K562 (cell line): ENCODE measurements at places on chromosomes 11 and 22.

- no peak for DNase-seq
Observed at GRCh38 chr22:38949889-38950405, 7.5 kb upstream of the APOBEC3A start.

- DNase-seq: no peak
Observed at GRCh38 chr11:66495401-66495854, 15.0 kb upstream of the BBS1 start.

- no peak for DNase-seq
Observed at GRCh38 chr22:45867118-45867905, 109.7 kb downstream of the WNT7B start.

GRCh38 chr11:106086135-106086534, 8.7 kb downstream of the AASDHPPT start:
- no peak for DNase-seq

- no peak for DNase-seq
Observed at GRCh38 chr11:47856186-47856585, 8.0 kb upstream of the NUP160 start.

GRCh38 chr11:111765320-111765983, 737 bp downstream of the PPP2R1B start:
- DNase-seq: no peak

DNA sequence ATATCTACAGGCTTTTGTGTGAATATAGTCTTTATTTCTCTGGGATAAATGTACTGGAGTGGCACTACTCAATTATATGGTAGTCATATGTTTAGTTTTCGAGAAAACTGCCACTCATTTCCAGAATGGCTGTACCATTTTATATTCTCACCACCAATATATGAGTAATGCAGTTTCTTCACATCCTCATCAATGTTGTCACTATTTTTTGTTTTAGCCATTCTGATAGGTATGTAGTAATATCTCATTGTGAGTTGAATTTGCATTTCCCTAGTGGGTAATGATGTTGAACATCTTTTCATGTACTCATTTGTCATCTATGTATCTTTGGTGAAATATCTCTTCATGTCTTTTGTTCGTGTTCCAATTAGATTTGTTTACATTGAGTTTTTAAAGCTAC, 18.0 kb downstream of the ACRV1 start:
- DNase-seq: no peak

DNA sequence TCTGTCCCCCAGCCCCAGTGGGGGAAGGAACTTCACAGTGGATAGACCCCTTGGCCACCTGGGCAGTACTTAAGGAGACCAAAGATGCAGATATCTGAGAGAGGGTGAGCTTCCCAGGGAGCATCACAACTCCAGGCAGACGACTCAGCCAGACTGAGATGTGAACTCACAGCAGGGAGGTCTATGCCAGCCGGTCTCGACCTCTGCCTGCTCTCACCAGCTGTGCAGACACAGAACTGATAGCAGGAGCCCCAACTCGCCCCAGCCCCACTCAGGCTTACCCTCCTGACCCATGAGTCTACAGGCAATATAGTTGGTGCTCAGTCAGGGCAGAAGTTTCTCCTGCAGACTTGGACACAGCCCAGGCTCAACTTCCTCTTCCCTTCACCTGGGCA, 29.7 kb upstream of the ACCSL start:
- DNase-seq: no peak

DNA sequence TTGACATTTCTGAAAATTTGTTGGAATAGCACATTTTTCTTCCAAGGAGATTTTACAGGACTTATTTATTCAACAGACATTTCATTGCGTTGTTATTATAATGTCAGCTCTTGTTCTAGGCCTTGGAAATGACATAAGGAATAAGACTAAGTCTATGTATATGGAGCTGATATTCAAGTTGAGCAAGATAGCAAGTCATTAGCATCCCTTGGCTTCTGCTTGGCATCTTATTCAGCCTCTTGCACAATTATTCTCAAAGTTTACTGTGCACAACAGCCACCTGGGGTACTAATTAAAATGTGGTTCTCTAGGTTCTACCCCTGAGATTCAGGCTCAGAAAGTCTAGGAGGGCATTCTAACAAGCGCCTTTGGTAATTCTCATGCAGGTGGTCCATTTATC, 304.8 kb upstream of the DDI1 start:
- DNase-seq: no peak

DNA sequence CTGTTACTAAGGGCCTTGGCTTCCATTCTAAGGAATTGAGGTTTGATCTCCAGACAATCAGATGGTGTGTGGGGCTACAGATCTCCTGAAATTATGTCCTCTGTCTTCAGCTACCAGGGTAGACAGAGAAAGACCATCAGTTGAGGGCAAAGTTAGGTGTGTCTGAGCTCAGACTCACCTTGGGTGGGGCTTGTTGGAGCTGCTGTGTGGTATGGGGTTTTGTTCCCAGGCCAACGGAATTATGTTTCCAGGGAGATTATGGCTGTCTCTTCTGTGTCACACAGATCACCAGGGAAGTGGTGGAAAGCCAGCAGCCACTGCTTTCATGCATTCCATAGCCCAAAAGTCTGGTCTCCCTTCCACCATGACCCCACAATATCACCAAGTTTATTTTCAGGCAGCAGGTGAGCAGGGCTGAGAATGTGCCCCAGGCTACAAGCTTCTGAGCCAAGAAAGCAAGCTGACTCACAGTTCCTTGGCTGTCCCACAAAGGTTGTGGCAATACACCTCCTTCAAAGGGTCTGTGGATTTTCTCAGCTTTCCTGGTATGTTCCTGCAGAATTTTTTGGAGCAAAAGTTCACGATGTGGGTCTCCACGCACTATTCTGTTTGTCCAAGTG, 714.9 kb downstream of the LUZP2 start:
- DNase-seq: no peak

DNA sequence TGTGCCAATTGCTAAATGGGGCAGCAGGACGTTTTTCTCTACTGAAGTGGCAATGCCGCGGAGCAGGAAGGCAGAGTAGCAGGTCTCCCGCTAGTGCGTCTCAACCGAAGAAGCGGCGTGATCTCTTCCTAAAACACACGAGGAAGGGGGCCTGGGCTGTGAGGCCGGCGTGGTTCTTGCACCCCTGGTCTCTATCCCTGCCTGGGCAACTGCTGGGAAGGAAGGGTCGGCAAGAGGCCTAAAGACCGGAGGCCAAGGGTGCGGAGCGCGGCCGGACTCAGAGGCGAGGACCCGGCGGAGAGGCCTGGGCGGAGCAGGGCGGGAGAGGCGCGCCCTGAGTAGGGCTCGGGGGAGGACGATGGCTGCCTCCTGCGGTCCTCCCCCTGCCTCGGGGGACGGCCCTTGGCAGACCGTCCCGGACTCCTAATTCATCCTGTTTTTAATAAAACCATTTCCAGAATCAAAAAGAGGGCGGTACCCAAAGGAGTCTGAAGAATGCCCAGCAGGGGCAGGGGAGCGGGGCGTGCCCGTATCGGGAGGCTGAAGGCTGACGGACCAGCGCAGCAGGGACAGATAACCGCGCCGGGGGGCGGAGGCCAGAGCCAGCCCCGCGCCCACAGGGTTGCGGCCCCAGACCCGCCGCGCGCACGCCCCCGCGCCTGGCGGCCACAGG, 572 bp upstream of the APLP2 start:
- DNase-seq: no peak

DNA sequence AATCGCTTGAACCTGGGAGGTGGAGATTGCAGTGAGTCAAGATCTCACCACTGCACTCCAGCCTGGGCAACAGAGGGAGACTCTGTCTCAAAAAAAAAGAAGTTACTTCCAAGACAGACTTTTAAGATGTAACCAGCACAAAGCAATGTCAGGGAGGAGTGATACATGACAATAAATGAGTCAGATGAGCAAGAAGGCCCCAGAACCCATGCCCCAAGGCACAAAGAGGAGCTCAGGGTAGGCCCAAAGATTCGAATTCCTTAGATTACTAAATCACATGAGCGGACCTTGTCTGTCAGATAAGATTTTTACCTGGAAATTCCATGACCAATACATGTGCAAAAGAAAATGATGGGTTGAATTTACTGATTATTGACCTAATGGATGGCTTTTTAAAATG, 10.5 kb upstream of the JHY start:
- DNase-seq: no peak

- DNase-seq: no peak
Observed at GRCh38 chr11:131903074-131903473, 532.7 kb downstream of the NTM start.

GRCh38 chr11:74929431-74930363, 19.2 kb downstream of the XRRA1 start:
- peak; percentile 57 for DNase-seq

DNA sequence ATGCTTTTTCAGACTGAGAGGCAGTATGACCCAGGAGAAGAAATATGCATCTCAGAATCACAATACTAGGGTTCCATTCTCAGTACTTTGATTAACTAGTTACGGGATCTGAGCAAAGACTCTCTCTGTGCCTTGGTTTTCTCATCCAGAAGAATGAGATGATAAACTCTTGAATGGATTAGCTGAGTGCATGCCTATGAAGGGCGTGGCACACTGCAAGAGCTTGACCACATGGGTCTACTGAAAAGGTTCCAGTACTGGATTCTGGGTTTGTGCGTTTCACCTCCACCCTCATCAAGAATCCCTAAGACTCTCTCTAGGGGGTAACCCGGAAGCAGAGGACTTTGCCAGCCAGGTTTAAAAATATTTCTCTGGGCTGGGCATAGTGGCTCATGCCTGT, 25.6 kb downstream of the PGA5 start:
- peak; percentile 74 for DNase-seq

DNA sequence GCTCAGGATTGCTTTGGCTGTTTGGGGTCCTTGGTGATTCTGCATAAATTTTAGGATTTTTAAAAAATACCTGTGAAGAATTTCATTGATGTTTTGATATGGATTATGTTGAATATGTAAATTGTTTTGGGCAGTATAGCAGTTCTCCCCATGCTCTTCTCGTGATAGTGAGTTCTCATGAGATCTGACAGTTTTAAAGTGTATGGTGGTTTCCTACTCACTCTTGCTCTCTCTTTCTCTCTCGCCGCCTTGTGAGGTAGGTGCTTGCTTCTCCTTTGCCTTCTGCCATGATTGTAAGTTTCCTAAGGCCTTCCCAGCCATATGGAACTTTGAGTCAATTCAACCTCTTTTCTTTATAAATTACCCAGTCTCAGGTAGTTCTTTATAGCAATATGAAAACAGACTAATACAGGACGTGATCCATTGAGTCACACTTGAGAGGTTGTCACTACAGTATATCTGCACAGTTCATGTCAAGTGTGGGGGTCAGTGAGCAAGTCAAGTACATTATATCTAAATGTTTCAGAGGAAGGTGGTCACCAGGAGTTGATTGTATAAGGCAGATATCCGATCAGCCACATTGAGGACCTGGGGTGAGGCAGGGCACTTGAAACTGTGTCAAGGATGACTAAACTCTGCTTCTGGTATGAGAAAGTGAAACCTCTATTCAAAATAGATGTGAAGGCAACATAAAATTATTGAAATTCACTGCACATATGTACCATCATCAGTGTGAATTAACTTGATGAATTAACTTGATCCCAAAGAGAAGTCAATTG, 70.7 kb upstream of the CCDC179 start:
- no peak for DNase-seq

DNA sequence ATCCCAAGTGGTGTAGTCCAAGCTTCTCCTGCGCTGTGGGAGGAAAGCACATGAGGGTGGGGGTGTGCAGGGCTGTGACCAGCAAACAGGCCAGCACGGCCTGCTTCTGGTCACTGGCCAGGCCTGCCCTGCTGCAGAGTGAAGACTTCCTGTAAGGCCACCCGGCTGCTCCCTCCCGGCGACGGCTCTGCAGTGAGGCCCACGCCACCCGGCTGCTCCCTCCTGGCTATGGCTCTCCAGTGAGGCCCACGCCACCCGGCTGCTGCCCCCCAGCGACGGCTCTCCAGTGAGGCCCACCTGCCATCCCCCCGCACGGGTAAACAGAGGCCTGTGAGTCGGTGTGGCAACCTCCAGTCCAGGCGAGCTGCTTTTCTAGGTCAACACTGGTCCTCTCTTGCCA, 31.4 kb upstream of the BRSK2 start:
- no peak for DNase-seq

GRCh38 chr11:121358760-121359159, 66.2 kb downstream of the SC5D start:
- DNase-seq: no peak

- DNase-seq: no peak
Observed at GRCh38 chr11:65116370-65117205, 913 bp downstream of the ZNHIT2 start.

DNA sequence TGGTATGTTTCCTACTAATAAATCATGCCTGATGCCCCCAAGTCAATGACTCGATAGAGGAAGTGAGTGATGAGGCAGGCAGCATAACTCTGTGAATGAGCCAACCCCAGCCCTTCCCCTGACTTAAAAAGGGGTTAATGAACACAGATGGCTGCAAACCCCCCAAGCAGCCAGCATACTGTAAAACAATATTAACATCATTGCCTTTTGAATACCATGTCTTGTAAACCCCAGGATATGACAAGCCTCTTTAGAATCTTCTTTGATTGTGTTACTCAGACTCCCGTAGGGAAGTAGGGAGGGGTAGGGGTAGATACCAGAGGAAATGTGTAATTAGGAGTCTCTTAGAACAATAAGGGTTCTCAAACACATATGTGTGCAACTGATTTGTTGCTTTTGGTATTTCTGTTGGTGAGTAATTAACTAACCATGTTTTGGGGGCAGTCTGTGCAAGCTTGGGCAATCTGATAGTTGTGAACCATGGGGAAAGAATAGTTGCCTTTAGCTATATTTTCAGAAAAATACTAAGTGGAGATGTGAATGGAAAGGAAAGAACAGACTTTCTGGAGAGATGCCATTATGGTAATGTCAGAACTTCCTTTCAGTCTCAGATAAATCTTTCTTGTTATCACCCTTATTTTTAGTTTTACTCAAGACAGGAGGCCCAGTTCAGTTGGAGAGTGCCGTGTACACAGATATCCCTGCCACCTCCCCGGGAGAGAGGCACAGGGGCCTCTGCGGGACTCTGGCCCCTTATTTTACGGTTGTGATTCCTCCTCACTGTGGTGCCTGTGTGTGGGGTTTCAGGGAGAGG, 701.8 kb downstream of the NTM start:
- no peak for DNase-seq

GRCh38 chr11:58560842-58561241, 14.8 kb downstream of the LPXN start:
- DNase-seq: no peak

- no peak for DNase-seq
Observed at GRCh38 chr11:108237058-108237481, 14.2 kb downstream of the ATM start.

DNA sequence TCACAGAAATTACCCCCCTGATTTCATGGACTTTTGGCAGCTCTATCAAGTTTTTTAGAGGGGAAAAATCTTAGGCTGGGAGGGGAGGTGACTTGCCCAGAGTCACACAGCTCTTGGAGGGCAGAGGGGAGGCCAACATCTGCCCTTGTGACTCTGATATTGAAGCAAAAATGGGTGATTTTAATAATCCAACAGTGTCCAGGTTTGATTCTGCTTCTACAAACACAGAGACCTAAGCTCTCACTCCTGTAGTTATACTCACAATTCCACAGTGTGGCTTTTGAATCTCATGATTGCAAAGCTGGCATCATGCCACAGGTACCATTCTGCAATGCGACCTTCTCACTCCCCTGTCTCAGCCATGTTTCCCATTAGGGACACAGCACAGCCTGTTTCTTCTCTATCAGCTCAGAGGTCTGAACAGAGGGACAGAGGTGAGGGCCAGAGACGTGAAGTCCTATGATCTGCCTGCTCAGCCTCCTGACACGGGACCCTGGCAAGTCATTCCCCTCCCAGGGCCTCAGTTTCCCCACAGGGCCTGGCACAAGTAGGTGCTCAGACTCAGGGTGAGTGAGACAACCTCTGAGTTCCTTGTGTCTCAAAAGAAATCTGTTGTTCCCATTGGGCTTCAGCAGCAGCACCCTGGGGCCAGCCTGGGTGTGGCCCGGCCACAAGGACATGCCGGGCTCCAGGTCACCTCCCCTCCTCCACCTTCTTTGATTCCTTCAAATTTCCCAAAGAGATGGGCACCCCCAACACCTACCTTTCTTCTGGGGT, 766 bp downstream of the APOL2 start:
- peak; percentile 36 for DNase-seq
